ENCODE measurements at places on chromosomes 5 and 9.

- no peak overlapping the region for H3K27ac ChIP-seq
- H3K36me3 ChIP-seq, result peaks cover 14% of the 10 kb centered on the region
- peaks cover 21% of the 10 kb centered on the region for H3K4me1 ChIP-seq
- DNase-seq, result no peak
- H3K27me3 ChIP-seq, result peaks cover 6% of the 10 kb centered on the region
- no peak overlapping the region for H3K4me3 ChIP-seq
Observed at GRCh38 chr9:124855944-124856765, 2.9 kb downstream of the WDR38 start.

- H3K4me1 ChIP-seq, result peaks cover 12% of the 10 kb centered on the region
- peak overlapping the region; percentile 81 for H3K4me3 ChIP-seq
- H3K27ac ChIP-seq, result peak overlapping the region; percentile 88
- no peak for DNase-seq
Observed at GRCh38 chr9:125409637-125410521, 148.3 kb downstream of the GAPVD1 start.

- H3K27ac ChIP-seq, result no peak overlapping the region
- H3K36me3 ChIP-seq, result no peaks in the 10 kb centered on the region
- no peak overlapping the region for H3K4me3 ChIP-seq
- DNase-seq, result peak; percentile 41
Observed at GRCh38 chr5:133565993-133566392, 46.3 kb downstream of the FSTL4 start.

DNA sequence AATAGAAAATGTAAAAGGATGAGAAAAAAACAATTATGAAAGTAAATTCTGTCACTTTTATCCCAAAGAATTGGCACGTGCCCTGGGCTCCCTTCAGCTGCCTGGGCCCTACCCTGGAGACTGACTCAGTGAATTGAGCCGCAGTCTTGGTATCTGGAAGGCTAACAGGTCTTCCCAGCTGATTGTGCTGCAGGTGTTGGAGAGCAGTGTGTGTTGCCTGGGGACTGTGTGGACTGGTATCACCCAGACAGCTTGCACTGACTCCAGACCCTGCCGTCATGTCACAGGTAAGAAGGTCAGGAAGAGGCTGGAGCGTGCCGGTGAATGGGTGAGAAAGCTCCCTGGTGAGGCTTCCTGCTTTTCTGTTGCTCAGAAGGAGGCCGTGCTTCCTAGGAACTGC, 83.3 kb downstream of the AOPEP start:
- H3K27me3 ChIP-seq, result peaks cover 2% of the 10 kb centered on the region
- no peak overlapping the region for H3K27ac ChIP-seq
- no peak overlapping the region for H3K4me3 ChIP-seq

DNA sequence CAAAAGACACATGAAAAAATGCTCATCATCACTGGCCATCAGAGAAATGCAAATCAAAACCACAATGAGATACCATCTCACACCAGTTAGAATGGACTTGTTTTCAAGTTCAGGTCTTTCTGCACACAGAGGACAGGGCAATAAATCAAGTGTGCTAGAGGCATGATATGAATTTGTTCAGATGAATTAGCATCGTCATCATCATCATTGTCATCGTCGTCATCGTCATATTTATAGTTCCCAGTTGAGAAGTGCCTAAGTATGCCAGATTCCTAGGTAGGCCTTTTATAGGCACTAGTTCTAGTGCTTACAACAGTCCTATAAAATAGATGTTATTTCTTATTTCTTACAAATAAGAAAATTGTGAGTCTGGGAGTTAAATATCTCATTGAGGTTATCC, 34.7 kb upstream of the RASEF start:
- H3K4me3 ChIP-seq, result no peak overlapping the region
- no peaks in the 10 kb centered on the region for H3K27me3 ChIP-seq
- H3K36me3 ChIP-seq, result no peaks in the 10 kb centered on the region
- no peak for DNase-seq
- H3K4me1 ChIP-seq, result no peaks in the 10 kb centered on the region

DNA sequence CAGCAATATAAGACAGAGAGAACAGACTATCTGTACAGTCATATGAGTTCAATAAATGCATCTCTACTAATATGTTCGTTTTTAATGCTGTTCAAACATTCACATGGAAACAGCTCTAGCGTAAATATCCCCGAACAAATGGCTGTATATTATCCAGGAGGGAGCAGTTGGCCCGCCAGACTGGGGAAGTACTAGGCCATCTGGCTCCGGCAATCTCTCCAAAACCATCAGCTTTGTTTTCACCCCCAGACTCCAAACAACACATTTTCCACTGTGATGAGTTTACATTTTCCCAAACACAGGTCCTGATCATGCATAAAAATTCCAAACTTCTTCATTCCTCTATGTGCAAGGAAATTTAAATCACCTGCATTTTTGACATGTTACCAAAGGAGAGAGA, 8.7 kb downstream of the EBF1 start:
- peaks cover 30% of the 10 kb centered on the region for H3K27me3 ChIP-seq
- H3K4me3 ChIP-seq, result no peak overlapping the region
- H3K27ac ChIP-seq, result no peak overlapping the region

- peaks cover 8% of the 10 kb centered on the region for H3K36me3 ChIP-seq
- no peaks in the 10 kb centered on the region for H3K27me3 ChIP-seq
- no peak overlapping the region for H3K27ac ChIP-seq
- H3K4me3 ChIP-seq, result no peak overlapping the region
- peaks cover 3% of the 10 kb centered on the region for H3K4me1 ChIP-seq
Observed at GRCh38 chr9:123081824-123082223, 48.4 kb downstream of the GPR21 start.

DNA sequence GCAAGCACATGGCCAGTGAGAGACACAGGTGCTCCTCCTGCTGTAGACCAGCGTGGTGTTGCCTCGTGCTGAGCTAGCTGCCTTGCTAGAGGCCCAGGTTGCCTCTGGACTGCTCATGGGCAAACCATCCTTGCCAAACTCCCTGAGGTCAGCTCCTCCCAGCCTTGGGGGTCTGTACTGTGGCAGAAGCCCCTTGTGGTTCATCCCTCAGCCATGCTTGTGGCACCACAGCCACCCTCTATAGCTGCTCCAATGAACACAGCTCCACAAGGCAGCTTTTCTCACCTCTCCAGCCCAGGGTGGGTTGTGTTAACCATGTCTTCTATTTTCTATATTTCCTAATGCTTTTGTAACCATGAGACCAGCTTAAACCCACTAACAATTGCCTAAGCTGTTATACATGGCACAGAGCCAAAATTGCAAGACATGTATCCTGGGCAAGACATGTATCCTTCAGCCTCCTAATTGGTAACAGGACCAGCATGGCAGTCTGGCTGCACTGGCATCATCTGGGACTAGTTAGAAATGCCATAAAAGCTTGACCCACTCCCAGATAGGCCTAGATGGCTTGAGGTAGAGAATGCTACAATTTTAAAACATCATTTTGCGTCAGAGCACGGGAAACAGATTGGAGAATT, 183.1 kb upstream of the S1PR3 start:
- H3K27ac ChIP-seq, result no peak overlapping the region
- no peak for DNase-seq
- H3K4me1 ChIP-seq, result no peaks in the 10 kb centered on the region
- H3K4me3 ChIP-seq, result no peak overlapping the region
- H3K27me3 ChIP-seq, result peaks cover 14% of the 10 kb centered on the region

DNA sequence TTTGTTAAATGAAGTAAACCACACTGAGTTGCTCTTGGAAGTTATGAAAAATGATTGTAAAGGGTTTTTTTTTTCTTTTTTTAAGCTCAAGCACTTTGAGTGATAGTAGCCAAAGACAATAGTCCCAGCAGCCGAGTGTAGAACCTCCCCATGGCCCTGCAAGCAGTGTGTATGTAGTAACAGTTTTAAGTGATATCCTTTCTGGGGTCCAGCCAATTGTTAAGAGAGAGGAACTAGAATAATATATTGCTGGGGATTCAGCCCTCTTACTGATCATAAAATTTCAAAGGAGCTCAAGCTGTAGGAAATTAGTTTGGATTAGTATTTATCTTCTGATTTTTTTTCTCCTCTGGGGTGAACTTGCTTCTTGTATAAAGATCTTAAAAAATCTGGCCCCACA, 43.2 kb downstream of the NPR3 start:
- H3K27me3 ChIP-seq, result no peaks in the 10 kb centered on the region
- H3K4me1 ChIP-seq, result no peaks in the 10 kb centered on the region
- no peak for DNase-seq

- H3K4me1 ChIP-seq, result no peaks in the 10 kb centered on the region
- no peaks in the 10 kb centered on the region for H3K36me3 ChIP-seq
- H3K27me3 ChIP-seq, result no peaks in the 10 kb centered on the region
- DNase-seq, result no peak
- H3K4me3 ChIP-seq, result no peak overlapping the region
Observed at GRCh38 chr9:26311463-26311995, 581.1 kb downstream of the CAAP1 start.

DNA sequence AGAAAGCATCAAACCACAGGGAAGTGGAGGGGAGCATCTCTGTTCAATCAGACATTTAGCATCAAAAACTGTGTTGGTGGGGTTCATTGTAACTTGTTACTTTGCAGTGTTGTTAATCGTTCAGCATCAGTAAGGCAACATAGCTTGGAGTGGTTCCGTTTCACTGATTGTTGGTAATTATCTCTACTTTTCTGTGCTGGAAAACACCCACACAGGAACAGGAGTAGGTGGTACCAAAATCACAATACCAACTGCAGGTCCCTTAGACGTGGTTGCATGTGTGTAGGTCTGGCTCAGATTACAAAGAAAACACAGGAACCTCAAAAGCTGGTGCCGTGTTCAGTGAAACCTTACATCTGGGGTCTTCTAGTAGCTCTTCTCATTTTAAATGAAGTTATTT, 146.8 kb downstream of the RNF180 start:
- no peak for DNase-seq
- H3K27ac ChIP-seq, result no peak overlapping the region
- no peaks in the 10 kb centered on the region for H3K4me1 ChIP-seq
- no peaks in the 10 kb centered on the region for H3K27me3 ChIP-seq
- no peak overlapping the region for H3K4me3 ChIP-seq

DNA sequence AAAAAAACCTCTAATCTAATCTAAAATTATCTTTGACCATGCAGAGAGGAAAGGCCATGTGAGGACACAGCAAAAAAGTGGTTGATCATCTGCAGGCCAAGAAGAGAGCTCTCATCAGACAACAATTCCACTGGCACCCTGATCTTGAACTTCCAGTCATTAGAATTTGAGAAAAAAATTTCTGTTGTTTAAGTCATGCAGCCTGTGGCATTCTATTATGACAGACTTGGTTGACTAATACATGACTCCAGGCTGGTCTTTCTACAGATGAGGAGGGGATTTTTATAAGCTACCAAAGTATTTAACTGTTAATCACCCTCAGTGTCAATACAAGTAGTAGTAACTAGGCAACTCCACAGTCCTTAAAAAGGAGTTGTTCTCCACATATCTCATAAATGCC, 358.5 kb upstream of the RGMB start:
- peaks cover 1% of the 10 kb centered on the region for H3K27me3 ChIP-seq
- H3K36me3 ChIP-seq, result no peaks in the 10 kb centered on the region
- no peak for DNase-seq

DNA sequence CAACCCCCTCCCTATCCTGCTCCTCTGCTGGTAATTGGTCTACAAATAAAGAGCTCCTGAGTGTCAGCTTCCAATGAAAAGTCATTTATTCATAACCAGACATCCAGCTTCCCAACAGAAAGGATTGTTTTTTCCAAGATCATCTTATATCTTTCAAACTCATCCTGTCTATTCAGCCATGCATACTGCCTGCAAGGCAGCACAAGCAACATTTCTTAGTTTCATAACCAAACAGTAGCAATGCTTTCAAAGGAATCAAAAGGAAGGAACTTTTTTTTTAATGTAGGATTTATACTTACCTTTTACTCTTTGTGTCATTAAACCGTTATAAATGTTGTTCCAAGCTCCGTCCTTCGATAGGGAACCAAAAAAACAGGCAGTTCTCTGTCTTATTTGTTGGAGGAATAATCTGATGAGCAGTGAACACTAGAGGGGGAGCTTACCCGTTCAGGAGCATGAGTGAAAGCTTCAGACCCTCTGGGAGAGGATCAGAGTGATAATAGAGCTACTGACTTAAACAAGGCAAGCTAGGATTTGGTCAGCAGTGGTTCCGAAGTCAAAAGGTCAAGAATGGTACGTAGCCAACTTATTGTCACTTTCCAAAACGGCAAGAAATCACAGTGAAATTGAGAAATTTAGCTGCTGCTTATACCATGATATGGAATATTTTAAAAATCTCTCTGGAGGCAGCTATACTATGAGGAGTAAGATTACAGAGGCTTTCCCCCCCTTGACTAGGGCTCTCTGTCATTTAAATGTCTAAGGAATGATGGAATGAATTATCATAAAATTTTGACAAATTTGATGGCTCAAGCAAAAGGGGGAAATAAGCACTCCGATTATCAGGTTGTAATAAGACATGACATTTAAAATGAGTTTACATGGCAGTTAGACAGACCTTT, 892.9 kb downstream of the NR2F1-AS1 start:
- H3K4me1 ChIP-seq, result no peaks in the 10 kb centered on the region
- no peak overlapping the region for H3K4me3 ChIP-seq
- no peak overlapping the region for H3K27ac ChIP-seq
- H3K27me3 ChIP-seq, result no peaks in the 10 kb centered on the region
- no peaks in the 10 kb centered on the region for H3K36me3 ChIP-seq
- DNase-seq, result no peak

GRCh38 chr5:146066968-146067367, 38.4 kb downstream of the PLAC8L1 start:
- no peaks in the 10 kb centered on the region for H3K36me3 ChIP-seq
- H3K27ac ChIP-seq, result no peak overlapping the region
- H3K4me3 ChIP-seq, result no peak overlapping the region
- peaks cover 9% of the 10 kb centered on the region for H3K27me3 ChIP-seq
- no peak for DNase-seq

- H3K4me1 ChIP-seq, result no peaks in the 10 kb centered on the region
- H3K36me3 ChIP-seq, result no peaks in the 10 kb centered on the region
- peaks cover 19% of the 10 kb centered on the region for H3K27me3 ChIP-seq
- no peak overlapping the region for H3K4me3 ChIP-seq
- DNase-seq, result no peak
Observed at GRCh38 chr5:35963381-35963843, 25.0 kb upstream of the CAPSL start.

GRCh38 chr5:170479484-170479883, 24.3 kb upstream of the KCNIP1 start:
- no peaks in the 10 kb centered on the region for H3K36me3 ChIP-seq
- H3K4me3 ChIP-seq, result no peak overlapping the region
- peaks cover 34% of the 10 kb centered on the region for H3K27me3 ChIP-seq

GRCh38 chr5:102767862-102768261, 12.8 kb downstream of the PAM start:
- H3K4me3 ChIP-seq, result no peak overlapping the region
- peaks cover 41% of the 10 kb centered on the region for H3K4me1 ChIP-seq
- no peak overlapping the region for H3K27ac ChIP-seq
- peaks cover 3% of the 10 kb centered on the region for H3K36me3 ChIP-seq

DNA sequence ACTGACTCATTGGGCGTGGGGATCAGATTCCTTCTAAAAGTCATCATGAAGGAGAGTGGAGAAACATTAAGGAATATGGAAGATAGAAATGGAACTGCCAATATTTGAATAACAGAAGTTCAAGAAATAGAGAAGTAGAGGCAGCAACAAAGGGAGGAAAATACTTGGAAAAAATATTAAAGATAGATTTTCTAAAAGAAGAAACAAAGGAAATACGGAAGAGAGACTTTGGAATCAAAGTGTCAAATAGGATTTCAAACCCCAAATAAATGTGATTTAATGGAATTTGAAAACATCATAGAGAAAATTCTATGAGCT, 605.1 kb upstream of the KLF4 start:
- no peaks in the 10 kb centered on the region for H3K4me1 ChIP-seq
- no peaks in the 10 kb centered on the region for H3K36me3 ChIP-seq
- H3K4me3 ChIP-seq, result no peak overlapping the region
- no peak overlapping the region for H3K27ac ChIP-seq

- H3K4me1 ChIP-seq, result peaks cover 13% of the 10 kb centered on the region
- no peak overlapping the region for H3K27ac ChIP-seq
- no peak for DNase-seq
- H3K4me3 ChIP-seq, result no peak overlapping the region
- peaks cover 9% of the 10 kb centered on the region for H3K27me3 ChIP-seq
- peaks cover 12% of the 10 kb centered on the region for H3K36me3 ChIP-seq
Observed at GRCh38 chr5:138440159-138441073, 1.6 kb downstream of the REEP2 start.

Measured in activated naive CD8-positive, alpha-beta T cell treated with anti-CD3 and anti-CD28 coated beads, Interleukin-2, amount 10 ng/mL, durations not matched to agents 7 days and 5 days (primary cell).